ENCODE measurements at places on chromosomes 3 and 15.

- DNase-seq = no peak
These were observed 38.9 kb downstream of the SLC25A26 start for GRCh38 chr3:66259566-66260255.

DNA sequence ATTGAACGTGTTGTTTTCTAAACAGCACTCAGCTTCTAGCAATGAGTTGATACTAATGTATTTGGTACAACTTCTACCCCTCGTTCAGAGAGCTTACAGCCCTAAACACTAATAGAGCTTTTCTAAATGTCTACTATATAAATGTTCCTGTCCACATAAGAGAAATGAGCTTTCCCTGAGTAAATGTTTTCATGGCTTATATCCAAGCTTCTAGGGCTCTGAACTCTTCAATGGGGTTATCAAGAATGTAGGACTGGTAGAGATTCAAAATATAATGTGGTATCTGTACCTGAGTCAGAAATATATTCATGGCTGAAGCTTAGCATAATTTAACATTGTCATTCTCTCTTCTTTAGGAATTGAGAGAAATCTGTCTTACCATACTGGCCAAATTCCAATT is 73.4 kb downstream of the SERPINI1 start:
- no peak for DNase-seq

- DNase-seq = no peak
These were observed 88.2 kb downstream of the AP4E1 start for GRCh38 chr15:50996641-50997040.

DNA sequence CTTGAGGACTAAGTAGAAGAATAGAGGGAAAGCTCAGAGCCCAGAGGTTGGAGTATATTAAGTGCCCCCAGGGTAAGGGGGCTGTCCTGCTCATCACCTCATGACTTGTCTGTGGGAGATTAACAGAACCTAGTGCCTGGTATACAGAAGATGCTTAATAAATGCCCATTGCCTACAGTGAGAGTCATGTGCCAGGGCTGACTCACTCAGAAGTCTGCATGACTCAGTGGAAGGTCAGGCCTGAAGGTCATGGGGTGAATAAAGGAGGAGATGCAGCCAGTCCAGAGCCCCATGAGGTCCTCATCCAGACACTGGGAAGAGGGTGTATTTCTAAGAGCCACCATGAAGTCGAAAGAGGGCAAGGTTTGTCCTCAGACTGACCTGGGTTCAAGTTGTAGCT is 62.5 kb upstream of the TLE3 start:
- DNase-seq = no peak

DNA sequence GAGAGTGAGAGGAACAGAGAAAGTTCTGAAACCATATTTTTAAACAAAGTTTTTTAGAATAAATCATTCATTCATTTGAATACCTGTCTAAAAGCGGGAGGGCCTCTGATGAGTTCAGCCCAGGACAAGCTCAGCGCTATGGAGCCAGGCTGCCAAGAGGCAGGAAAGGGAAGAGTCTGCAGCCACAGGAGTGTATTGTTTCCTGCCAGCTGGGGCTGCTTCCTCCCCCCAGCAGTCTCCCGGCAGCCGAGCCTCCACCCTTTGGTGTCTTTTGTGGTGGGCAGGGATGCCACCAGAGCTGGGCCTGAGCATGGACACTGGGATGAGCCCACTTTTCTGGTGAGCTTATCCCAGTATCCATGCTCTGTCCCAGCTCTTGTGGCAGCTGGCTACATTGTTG is 199.5 kb upstream of the TPRG1 start:
- no peak for DNase-seq

DNA sequence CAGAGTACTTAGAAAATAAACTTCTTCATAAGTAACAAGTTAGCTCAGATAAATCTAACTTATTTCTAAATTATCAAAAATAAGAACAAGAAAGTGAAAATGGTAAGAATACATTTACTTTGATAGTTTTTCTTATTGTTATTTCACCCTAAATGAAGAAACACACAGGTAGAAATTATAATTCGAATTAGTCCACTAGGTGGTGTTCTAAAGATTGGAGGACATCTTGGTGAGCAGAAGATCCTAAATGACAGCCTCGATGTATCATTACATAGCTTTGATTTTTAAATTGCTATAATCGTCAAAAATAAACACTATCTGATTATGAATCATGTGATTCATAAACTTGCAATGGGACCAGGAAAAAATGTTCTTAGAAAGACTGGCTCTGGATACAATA is 280.8 kb upstream of the UBE2E2 start:
- no peak for DNase-seq

GRCh38 chr3:28053759-28054158 is 187.7 kb upstream of the CMC1 start:
- no peak for DNase-seq

DNA sequence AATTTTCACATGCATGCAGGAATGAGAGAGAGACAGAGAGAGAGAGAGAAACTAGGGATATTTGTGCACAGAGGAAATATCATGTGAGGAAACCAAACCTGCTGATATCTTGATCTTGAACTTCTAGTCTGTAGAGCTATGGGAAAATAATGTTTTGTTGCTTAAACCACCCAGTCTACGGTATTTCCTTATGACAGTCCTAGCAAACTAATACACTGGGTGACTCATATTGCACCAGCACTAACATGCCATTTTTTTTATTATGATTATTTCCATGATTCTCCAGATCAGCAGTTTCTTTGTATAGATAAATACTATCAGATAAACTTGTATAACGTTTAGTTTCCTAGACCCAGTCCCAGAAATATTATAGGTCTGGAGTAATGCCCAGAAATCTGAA is 1259.0 kb downstream of the ZPLD1 start:
- no peak for DNase-seq

Measured in activated CD4-positive, alpha-beta T cell treated with anti-CD3 and anti-CD28 coated beads, Interleukin-2, amount 50 U/mL, for 4 hours (primary cell).